ENCODE measurements at places on chromosomes 16 and 17.
A peak's percentile ranks its signal among the peaks of the same experiment; 100 is the strongest.

GRCh38 chr17:2400474-2400866, 390 bp downstream of the MNT start:
- peak; percentile 77 for DNase-seq

DNA sequence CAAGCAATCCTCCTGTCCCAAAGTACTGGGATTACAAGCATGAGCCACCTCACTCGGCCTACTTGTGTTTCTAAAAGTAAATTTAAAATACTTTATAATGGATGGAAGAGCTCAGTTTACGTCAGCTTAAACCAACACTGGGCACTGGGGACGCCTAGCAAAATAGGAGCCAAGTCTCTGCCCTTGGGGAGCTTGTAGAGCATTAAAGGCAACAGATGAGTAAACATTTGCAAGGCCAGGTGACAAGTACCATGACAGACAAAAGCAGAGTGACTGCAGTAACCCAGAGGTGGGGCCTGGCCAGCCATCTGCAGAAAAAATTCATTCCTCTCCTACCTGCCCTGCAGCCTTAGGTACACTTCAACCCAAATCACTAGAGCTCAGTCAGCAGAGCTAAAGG, 12.1 kb upstream of the NLK start:
- DNase-seq, result peak; percentile 17

GRCh38 chr16:53061701-53062159, 6.9 kb downstream of the CHD9 start:
- DNase-seq, result no peak

DNA sequence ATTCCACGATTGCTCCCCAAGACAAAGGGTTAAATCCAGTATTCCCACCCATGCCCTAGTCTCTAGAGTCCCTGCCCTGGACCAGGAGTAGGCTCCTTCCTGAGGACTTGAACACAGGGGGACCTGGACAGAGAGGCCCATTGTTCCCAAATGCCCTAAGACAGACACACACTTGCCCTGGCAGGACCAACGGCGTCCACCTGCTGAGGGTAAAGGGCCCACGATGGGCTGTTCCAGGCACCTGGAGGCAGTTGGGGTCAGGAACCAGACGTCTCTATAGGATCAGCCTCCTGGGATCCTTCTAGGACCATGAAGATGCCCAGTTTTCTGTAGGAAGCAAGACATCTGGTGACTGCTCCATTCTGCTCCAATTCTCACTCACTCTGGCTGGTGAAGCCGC, 39.3 kb downstream of the TNFRSF13B start:
- DNase-seq, result no peak

GRCh38 chr16:53031323-53031942, 21.3 kb downstream of the CHD9NB start:
- no peak for DNase-seq

- DNase-seq, result no peak
Observed at GRCh38 chr17:17022011-17022410, 20.2 kb upstream of the MPRIP start.

DNA sequence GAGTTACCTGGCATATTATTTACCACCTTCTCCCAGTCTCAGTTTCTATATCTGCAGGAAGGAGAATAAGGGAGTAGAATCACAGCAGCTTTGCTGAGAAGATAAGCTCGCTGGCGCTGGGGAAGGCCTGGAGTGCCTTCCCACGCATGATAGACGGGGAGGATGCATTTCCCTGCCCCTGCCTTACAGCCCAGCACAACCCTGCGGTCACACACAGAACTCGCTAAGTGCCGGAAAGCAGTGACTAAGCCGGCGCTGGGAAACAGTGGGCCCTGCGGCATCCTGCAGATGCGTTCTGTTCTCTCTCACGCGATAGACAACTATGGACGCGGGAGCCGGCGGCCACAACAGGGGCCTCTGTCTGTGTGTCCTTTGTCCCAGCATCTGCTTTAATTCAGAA, 4.8 kb downstream of the CA5A start:
- DNase-seq, result no peak

GRCh38 chr16:75042426-75043174, 43.8 kb downstream of the ZNRF1 start:
- DNase-seq, result no peak

DNA sequence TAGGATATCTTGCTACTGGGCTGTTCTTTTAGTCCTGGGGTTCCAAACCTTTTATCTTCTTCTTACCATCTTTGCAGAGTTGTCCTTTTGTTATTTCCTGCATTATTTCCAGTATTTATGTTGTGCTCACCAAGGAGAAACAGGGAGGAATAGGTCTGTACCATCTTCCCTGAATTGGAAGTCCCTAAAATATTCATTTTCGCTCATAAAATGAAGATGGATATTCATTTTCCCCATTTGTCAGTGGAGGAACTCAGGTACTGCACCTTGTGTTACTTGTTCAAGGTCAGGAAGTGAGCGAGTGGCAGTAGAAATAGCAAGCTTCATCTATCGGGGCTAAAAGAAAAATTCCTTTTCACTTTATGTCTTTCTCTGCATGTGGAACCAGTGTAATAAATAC, 989.7 kb downstream of the CDH11 start:
- no peak for DNase-seq

DNA sequence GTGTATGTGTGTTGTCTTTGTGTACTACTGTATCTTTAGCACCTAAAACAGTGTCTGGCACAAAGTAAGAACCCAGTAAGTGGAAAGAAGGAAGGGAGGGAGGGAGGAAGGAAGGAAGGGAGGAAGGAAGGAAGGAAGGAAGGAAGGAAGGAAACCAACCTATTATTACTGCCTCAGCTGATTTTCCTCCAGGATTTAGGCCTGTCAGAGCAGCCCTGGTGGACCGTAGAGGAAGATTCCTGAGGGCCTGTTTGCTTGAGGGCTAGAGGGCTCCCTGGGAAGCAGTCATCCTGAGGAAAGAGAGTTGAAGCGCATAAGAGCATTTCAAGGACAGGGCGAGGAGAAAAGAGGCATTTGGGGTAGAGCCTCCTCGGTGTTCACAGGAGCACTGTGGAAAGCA, 61.5 kb downstream of the WSB1 start:
- no peak for DNase-seq

DNA sequence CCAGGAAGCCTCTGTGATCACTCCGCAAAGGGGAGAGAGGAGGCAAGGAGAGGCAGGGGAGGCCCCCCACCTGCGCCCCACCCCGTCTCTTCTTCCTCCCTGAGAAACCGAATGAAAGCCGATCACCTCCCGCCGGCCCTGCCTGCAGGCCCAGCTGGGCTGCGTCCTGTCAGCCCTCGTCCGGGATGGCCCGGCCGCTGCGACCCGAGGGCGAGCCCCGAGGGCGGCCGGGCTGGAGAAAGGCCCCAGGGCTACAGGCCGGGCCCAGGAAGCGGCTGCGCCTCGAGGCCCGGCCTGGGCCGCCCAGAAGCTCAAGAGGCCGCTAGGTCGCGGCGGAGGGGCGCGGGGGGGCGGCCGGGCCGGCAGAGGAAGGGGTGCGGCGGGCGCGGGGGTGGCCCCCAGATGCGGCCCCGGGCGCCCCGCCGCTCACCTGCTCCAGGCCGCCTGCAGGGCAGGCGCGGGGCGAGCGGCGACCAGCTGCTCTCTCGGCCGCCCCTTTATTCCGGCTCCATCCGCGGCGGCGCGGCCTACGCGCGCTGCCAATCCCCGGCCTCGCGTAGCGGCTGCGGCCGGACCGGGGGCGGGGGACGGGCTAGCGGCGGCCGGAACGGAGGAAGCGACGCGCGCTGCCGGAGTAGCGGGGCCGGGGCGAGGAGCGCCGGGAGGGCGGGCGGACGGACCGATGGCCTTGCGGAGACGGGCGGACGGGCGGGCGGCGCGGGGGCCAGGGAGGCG, at the start of gene ZNF319:
Gene ZNF319, minus strand, starts transcription at position 702 of the 735 bp plus-strand sequence. CDS start 2,407 bp downstream, outside the sequence.
- DNase-seq, result peak; percentile 61

- DNase-seq, result no peak
Observed at GRCh38 chr16:28602529-28602928, 5.7 kb upstream of the SULT1A2 start.

GRCh38 chr17:46037722-46038255, 38.7 kb downstream of the STH start:
- no peak for DNase-seq

DNA sequence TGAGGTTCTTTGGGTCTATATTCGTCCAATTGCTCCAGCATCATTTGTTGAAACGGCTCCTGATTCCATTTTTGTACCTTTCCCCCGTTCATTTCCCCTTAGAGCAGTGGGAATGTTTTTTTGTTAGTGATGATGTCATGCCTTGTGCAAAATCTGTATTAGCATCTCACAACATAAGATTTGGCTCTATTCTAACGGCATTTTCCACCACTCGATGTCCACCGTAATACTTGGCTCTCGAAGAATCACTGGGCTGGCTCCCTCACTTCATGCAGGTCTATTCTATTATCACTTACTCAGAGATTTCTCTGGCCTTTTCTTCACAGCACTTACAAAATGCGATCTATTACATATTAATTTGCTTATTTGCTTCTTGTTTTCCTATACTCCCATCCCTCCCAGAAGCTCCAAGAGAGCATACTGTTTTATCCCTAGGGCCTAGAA, 571 bp upstream of the NME1 start:
- DNase-seq, result no peak

DNA sequence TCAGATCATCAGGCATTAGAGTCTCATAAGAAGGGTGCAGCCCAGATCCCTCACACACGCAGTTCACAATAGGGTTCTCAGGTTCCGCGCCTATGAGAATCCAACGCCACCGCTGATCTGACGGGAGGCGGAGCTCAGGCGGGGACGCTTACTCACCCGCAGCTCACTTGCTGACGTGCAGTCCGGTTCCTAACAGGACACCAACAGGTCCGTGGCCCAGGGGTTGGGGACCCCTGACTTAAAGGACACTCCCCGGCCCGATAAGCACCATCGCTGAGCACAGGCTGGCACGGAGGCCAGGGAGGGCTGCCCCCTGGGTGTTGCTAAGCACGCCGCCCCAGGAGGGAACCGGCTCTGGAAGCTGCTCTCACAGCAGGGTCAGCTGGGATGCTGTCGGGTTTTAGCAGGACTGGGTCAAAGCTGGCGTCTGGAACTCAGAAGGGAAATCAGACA, 30.1 kb upstream of the BAHCC1 start:
- DNase-seq, result peak; percentile 48

GRCh38 chr17:29650396-29650795, 27.7 kb upstream of the CORO6 start:
- no peak for DNase-seq

DNA sequence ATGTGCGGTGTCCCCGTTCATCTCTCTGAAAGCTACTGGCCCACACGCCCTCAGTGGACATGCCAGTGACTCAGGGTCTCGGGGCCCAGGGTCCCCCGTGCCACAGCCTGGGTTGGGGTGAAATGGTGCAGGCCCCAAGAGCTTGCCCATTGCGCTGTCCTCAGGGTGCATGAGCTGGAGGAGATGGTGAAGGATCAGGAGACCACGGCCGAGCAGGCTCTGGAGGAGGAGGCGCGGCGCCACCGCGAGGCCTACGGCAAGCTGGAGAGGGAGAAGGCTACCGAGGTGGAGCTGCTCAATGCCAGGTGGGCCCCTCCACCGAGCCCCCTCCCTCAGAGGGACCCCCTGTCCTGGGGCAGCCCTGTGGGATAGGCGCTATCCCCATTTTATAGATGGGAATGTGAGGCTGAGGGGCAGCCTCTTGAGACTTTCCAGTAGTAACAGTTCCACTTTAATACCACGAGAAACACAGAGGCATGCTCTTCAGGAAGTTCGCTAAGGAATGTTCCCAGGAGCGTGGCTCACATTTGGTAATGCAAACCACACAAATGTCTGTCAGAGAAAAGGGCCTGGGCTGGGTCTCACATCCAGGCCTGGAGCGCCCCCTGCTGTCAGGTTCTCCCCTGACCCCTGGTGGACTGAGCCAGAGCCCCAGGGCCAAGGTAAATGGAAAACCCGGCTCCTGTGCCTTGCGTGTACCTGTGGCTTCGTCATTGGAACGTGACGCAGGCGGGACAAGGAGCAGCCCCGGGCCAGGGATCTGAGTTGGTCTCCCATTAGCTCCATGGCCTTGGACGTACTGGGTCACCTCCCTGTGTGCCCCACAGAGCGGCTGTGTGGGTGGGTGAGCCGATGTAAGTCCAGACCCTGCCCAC, 133.7 kb downstream of the RAB11FIP4 start:
- peak; percentile 98 for DNase-seq

DNA sequence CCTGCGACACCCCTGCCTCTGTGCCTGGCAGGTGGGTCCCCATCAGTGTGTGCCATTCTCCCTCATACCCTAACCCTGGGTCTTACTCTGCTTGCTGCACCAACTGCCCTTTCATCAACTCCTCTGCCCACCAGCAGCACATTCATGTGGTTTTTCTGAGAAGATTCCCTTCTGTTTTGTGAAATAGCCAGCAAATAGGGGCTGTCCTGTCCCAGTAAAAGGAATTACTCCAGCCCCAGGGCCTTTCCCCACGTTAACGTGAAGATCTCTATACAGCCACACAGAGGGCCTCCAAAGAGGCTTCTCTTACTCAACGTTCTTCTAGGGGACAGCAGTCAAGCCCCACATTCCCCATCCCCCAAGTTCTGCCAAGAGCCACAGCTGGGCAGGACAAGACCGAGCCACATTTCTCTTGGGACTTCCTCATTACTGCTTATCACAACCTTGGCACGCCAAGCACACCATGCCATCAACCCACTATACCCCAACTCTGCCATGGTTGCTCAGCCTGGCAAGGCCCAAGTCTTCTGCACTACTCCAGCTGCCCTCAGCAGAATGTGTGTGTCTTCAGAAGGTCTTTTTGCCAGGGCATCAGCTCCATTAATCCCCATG, 18.7 kb upstream of the CCL2 start:
- DNase-seq, result no peak

DNA sequence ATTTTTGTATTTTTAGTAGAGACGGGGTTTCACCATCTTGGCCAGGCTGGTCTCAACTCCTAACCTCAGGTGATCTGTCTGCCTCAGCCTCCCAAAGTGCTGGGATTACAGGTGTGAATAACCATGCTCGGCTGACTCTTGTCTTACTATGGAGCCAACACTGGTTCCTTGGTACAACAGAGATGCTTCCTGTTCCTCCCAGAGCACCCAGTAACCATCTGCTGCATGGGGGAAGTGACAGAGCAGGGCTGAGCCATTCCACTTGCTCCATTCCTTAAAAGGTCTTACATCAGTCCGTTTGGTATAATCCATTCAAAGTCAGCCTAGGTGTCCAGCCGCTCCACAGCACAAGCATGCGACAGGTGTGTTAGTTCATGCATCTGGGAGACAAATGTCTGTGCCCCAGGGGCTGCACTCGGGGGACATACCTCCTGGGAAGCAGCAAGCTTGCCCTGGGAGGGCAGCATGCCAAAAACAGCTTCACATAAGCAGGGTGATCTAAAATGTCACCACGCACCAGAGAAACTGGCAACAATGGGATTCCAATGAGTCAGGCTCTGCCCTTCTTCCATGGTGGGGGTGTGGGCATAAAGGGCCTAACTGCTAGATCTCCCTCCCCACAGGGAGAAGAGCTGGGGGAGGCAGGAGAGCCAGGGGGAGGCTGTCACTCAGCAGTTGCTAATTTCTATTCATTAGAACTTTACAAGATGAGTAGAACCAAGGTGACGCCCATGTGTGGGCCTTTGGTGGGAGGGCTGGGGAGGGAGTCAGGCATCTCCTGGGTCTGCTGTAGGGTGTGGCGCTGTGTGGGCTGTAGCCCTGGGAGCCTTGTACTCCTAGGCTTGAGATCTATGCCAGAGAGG, 35.5 kb downstream of the PIPOX start:
- no peak for DNase-seq

GRCh38 chr16:75236736-75237397, 14.6 kb downstream of the BCAR1 start:
- DNase-seq, result no peak

All from trophoblast cell (in vitro differentiated cells and primary cell).